ENCODE measurements at places on chromosomes 1 and 21.

- no peak for DNase-seq
These were observed 5.9 kb downstream of the TP73 start for GRCh38 chr1:3658231-3658615.

GRCh38 chr1:2786329-2787162 lies 14.9 kb downstream of the TTC34 start:
- no peak for DNase-seq

DNA sequence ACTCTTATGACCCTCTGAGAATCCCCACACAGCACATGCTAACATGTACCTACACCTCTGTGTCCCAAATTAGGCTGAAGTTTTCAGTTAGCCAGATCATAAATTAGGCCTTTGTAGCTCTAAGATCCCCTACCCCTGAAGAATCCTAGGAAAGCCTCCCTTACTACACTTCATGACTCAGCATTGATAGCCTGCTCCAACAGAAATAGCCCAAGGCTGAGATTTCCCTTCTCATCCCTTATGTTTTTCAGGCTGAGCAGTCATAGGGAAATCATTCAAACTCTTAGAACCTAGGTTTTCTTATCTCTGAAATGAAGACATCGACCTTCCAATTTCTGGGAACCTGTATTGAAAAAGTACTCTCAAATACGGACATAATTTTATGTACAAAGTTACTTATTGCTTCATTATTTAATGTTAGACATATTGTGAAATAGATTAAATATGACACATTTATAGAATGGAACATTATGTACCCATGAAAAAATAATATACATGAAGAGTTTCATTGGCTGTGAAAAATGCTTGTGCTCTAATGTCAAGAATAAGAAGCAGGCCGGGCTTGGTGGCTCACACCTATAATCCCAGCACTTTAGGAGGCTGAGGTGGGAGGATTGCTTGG lies 122.4 kb upstream of the UBE2U start:
- DNase-seq, result no peak

DNA sequence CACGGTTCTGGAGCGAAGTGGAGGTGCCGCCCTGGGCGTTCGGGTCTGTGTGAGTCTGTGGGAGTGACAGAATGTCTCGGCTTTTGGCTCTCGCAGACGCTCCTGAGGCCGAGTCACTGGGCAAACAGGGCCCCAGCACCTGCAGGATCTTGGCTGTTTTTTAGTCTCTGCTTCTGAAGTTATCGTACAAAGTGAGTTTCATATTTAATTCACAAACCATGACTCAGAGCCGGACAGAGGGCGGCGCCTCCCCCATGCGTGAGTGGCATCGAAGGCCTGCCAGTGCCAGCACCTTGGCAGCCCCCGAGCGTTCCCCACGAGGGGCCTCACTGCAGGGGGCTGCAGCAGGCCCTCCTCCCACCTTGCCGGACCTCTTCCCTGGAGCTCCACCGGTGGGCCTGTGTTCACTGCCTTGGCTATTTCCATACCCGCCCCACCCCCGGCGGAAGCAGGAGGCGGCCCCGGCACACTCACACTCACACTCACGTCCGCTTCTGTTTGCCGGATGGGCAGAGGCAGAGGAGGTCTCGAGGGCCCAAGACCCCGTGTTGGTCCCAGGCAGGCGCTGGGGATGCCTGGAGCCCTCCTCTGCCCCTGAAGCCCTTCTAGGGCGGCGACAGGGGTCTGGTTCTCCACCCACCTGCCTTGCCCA lies 56.3 kb downstream of the MORN1 start:
- no peak for DNase-seq

DNA sequence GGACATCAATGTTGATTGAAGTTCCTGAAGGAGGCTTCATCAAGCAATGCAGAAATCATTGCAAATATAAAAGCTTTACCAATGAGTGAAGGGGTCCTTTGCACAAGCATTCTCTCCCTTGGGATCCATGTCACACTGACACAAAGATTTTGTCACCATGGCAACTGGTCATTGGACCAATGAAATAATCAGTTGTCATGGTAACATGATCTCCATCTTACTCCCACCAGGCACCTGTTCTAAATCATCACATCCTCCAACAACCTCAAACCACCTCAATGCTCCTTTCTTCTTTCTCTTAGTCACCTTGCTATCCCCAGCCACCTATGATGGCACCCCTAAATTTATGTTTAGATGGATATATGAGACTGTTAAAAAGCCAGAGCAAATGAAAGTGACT lies 13.5 kb upstream of the FOXJ3 start:
- no peak for DNase-seq

DNA sequence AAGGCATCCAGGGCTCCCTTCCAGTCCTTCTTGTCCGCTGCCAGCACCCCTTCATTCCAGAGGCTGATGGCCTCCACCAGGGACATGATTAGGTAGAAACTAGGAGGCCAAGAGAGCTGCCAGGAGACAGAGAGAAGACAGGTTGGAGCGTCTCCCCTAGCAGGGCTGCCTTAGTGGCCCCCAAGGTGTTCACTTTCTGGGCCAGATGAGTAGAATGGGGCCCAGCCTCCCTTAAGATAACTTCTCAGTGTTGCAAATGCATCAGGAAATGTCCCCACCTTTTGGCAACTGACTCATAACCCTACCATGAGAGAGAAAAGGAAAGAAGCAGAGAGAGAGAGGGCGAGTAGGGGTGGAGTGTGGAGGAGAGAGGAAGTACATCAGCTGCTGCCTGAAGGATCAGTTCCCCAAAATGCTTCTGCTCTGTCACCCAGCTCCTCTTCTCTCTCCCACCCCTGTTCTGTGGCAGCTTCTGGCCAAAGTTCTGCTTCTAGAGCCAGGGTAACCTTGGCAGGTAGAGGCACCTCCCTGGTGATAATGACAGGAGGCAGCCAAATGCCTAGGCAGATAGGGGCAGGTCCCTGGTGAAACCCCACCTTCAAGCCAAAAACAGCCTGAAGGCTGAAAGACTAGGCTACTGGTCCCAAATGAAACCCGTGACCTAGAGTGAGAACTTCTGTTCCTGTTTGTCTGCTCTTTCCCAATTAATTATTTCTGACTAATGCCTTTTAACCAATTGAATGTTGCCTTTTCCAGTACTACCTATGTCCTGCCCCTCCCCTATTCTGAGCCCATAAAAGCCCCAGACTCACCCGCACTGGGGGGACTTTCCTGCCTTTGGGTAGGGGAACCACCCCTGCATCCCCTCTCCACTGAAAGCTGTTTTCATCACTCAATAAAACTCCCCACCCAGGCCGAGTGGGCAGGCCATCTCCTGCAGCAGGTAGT lies at the start of gene NCF2:
Gene NCF2 (minus strand): TSS at position 216 of the 948 bp plus-strand sequence. CDS start 130 bp downstream, at position 86.
- DNase-seq, result no peak

Measured in hepatocyte (in vitro differentiated cells).